CD4-positive, alpha-beta T cell treated with Interleukin-15 for 1 hour (primary cell): ENCODE measurements at places on chromosomes 6 and 20.

DNA sequence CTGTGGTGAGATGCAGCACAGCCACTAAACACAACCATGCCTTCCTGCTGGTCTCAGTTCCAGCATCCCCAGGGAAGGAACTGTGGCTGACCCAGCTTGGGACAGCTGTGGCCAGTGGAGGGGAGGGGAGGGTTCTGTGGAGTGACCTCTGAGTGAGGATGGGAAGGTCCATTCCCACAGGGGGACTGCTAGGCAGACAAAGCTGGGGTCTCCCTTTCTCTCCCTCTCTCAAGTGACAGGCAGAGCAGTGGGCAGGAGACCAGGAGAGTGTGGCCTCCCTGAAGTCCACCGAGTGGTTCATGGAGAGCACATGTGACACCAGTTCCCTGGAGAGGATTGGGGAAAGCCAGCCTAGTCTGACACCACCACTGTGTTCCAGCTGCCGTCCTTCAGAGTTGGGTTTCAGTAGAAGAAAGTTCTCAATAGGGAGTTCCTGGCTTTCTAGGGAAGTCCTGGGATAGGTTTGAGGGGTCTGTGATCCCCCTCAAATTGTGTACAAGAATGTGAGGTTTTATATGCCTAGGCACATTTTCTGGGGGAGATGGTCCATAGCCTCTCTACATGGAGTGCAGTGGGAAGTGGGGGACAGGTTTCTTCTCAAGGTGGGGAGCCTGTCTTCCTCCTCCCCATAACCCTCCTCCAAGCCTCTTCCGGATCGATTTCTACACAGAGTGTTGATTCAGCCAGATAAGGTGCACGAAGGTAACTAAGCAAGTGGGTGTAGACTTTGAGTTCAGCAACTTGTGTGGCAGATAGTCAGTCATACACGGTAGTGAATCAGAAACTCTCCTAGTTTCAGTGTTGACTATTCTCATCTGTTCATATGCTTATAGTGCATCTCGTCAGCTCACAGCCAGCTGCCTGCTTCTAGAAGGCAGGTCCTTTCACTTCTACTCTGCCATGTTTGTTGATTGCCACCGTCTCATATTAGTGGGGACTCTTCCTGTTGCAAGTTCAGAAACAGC is 18.9 kb downstream of the MANBAL start:
- DNase-seq, result no peak

- peak; percentile 85 for DNase-seq
These were observed at the start of gene LATS1 for GRCh38 chr6:149717588-149718458. LATS1 (minus strand) TSS chr6:149718101; CDS start chr6:149702126, 15,975 bp downstream.

DNA sequence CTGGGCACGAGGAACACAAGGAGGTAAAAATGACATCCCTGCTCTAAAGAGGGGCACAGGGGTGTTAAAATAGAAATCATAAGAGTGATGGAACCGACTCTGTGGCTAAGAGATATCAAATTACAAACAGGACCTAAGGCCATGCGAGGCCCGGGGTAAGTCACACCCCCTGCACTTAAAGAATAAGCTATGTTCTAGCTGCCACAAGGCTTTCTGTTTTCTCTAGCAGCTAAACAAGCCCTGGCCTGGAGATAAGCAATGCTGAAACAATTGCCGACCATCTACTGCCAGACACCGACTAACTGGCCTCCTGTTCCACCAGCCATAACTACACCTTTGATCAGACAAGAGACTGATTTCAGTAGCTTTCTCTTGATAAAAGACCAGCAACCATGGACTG is 32.4 kb downstream of the MDGA1 start:
- DNase-seq, result no peak

GRCh38 chr6:99349171-99350141 is at the start of gene FAXC:
FAXC (minus strand) TSS chr6:99349674; CDS start chr6:99349372, 302 bp downstream.
- no peak for DNase-seq

- DNase-seq, result no peak
These were observed 320.8 kb downstream of the TAF4 start for GRCh38 chr20:61744691-61745396.

DNA sequence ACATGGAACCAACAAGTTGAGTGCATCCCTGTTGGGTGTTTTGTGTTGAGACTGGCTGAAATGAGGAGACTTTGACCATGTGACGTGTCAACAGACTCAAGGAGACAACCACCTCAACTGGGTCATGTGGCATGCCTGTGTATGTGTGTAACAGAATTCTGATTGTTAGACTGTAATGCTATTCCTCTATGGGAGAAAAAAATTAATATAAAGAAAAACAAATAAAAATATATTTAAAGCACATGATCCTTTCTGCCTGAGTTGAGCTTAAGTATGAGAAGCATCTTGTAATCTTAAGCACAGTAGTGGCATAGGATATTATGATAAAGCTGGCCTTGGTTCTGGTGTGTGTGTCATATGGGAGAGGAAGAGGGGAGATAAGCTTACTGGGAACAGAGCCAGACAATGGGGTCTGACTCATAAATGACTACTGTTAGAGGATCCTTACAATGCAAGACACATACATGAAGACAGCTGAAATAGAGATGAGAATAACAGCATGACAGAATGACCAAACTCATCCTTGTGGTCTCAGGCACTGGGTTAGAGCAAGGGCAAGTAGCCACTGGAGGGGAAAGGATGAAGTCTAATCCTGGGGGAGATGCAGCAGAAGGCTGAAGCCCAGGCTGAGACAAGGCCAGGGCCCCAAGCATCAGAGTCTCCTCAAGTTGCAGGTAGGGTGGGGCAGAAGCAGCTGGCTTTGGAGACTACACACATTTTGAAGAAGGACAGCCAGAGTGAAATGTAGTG is 9.2 kb downstream of the TP53INP2 start:
- DNase-seq, result no peak

DNA sequence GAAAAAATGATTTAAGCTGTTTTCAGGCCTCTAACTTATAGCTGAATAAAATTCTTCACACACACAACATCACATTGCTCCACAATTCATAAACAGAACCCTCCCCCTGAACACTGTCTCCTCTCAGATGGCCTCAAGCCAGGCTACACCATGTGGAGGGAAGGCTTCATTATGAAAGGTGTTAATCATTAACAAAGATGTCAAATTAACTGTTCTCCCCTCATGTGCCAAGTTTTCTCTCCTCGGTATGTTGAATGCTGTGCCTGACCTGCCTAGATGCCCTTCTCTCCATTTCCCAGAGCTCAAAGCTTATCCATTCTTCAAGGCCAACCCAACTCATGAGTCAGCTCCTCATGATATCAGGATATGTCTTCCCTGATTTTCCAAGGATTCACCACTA is 210.4 kb downstream of the GMDS start:
- DNase-seq, result no peak

- no peak for DNase-seq
These were observed 975 bp upstream of the PPT2 start for GRCh38 chr6:32152769-32153563.

- no peak for DNase-seq
These were observed 14.3 kb downstream of the AK9 start for GRCh38 chr6:109676724-109677123.

GRCh38 chr6:145839653-145840052 is 25.1 kb upstream of the FBXO30 start:
- DNase-seq, result no peak

DNA sequence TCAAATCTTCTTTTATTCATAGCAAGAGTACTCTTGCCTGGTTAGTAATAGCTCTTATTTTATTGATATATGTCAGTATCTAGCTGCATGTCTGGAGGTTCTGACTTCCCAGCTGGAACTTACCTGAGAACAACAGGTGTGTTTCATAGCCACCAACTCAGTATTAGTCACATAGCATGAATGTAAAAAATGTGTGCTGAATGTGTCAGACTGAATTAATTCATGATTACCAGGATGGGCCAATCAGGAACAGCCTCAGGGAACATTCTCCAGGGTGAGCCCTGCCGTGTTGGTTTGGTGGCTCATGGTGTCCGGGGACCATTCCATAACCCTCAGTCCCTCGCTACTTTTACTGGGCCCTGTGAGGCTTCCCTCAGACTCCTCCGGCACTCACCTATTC is 99.7 kb downstream of the TULP4 start:
- DNase-seq, result no peak

GRCh38 chr6:12049165-12049564 is 37.1 kb downstream of the HIVEP1 start:
- DNase-seq, result peak; percentile 21

DNA sequence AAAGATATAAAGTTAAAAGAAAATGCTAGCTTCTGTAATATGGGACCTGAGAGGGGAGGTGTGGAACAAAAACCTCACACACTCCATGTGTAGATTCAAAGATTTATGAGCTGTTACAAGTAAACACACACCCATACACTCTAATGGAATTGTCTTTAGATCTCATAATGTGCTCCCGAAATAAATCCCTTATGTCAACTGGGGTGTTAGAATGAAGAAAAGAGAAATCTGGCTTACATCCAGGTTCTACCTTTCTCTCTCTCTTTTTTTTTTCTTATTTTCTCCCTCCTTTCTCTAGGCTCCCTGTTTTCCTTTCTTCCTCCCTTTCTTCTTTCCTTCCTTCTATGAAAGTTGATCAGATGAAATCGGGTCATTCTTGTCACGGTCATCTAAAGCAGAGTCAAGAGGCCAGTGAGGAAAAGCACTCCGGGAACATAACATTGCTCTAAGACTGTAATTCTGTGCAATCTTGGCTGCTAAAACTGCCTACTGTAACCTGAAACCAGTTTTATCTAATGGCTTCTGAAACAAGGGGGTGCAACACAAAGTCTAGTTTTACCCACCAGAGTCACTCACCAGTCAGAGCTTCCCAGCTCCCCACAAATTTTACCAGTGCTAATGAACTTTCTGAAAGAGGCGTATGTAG is 68.3 kb upstream of the BTBD3 start:
- no peak for DNase-seq
